ENCODE measurements at places on chromosomes 3 and 15. TPM values are rescaled to one million over a fixed set of nuclear protein-coding genes. Genes with fewer than 3 reads are reported as not detected.

The ZNF860 gene
- total RNA-seq = not detected

The HIGD2B gene
- not detected for total RNA-seq

The TM4SF18 gene
- total RNA-seq = not detected

The NME9 gene
- not detected for total RNA-seq

The SNTN gene
- total RNA-seq = not detected

The SELENOS gene
- 29.7 TPM for total RNA-seq

The FANCD2OS gene
- not detected for total RNA-seq

The PRR20G gene
- not detected for total RNA-seq
